ENCODE measurements at places on chromosomes 4 and X.

DNA sequence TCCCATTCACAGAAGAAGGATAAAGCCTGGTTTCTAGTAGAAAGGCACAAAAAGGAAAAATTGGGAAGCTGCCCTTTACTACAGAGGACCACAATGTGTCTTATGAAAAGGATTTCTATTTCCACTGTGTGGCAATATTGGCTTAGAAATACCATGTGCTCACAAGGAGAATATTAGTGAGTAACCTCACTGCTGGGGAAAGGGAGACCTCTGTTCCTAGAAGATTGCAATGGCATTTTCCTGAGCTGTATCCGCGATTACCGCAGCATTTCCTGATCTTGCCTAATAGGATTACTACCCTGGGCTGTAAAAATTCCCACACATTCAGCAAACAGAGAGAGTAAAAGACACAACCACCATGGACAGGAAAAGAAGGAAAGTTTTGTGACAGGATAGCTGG, 308.8 kb upstream of the TECRL start:
- no peak for DNase-seq

GRCh38 chr4:125833-126232, 1.5 kb downstream of the ZNF718 start:
- DNase-seq = no peak

GRCh38 chr4:186839122-186840037, 115.7 kb upstream of the FAT1 start:
- DNase-seq = no peak

DNA sequence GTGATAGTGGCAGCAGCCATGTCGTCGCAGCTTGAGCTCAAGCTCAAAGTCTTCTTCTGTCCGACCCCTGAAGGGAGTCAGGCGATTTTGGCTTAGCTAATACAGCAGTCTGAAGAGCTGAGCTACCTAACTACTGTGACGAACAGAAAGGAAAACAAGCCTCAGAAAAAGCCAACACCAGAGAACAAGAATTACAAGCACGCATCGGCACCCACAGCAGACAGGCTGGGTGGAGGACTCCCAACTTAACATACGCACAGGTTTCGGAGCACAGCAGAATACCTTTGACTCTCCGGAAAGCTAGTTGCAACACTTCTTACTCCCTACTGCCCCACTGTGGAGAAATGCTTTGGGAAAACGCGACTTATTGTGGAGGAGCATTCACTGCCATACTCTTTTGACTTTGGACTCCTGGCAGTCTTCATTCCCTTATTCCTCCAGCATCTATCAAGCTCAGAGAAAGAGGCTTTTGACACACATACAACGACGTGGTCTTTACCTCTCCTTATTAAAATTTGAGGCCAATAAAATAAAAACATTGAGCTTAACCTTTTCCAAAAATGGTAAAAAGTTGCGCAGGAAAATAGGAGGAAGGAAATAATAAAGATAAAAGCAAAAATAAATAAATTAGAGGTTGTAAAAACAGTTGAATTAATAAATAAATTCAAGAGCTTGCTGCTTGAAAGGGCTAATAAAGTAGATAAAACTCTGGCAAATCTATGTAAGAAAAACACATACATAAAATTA, 41.3 kb upstream of the GPC3 start:
- peak; percentile 19 for DNase-seq

DNA sequence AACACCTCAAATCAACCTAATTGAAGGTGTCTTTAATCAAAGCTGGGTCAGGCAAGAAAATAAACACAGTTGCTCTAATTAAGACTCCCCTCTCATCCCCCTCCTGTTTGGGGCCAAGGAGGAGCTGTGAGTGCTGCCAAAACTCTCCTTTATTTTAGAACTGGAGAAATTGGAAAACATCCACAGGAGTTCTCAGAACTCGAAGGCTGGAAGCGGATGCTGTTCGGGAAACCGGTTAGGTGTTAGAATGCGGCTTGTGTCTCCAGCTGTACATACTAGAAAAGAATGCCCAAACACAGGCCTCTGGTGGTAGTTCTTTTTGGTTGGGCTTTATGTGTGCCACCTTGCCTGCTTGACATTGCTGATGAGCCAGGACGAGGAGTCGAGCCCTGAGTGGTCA, 118.2 kb downstream of the GPR143 start:
- no peak for DNase-seq

- DNase-seq = no peak
These were observed 526.7 kb upstream of the FRG1 start for GRCh38 chr4:189414021-189414420.

- no peak for DNase-seq
These were observed 481.3 kb downstream of the NAF1 start for GRCh38 chr4:162685410-162685809.

DNA sequence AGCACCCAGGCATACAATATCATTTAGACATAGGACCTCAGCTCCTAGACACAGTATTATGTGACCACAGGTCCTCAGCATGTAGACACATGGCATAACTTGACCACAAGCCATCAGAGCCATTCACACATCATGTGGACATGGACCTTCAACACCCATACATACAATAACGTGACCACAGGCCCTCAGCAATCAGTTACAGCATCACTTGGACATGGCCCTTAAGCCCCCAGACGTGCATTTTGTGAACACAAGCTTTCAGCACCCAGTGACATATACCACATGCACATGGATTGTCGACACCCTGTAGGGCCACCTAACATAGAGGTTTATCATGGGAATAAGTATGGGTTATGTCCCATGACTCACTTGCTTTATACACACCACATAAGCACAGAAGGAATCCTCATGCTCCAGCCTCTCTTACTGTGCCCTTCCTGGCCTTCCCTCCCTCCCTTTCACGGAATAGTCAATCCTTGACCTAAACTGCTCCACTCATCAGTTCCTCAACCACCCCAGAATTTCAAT, 1.9 kb downstream of the TSPYL2 start:
- DNase-seq = no peak

DNA sequence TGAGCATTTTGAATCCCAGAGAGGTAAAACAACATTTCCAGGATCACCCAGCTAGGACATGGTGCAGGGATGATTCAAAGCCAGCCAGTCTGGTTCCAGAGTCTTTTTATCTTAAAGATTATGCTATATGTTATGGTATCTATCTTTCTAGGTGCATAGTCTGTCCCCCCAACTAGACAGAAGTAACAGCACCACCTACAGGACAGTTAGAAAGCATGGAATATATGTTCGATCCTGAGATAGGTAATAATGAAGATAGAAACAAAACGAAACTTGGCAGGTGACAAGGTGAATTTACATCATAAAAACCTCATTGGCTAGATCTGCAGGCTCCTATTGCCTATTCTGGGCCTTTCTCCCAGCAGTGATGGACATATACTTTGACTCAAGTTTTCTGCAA, 723.2 kb downstream of the SMARCA1 start:
- no peak for DNase-seq

DNA sequence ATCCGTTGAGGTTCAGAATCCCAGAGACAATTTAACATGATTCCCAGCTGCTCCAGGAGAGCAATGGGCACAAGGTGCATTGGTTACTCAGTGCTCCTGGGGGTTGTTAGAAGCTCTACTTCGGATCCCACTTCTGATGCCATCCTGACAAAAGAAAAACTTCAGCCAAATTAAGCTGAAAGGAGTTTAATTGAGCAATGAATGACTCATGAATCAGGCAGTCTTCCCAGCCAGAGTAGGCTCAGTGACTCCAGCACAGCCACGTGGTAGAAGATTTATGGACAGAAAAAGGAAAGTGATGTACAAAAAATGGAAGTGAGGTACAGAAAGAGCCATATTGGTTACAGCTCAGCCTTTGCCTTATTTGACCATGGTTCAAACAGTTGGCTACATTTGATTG, 95.7 kb downstream of the PWWP3B start:
- no peak for DNase-seq

- no peak for DNase-seq
These were observed 20.4 kb downstream of the APOOL start for GRCh38 chrX:85024044-85024443.

DNA sequence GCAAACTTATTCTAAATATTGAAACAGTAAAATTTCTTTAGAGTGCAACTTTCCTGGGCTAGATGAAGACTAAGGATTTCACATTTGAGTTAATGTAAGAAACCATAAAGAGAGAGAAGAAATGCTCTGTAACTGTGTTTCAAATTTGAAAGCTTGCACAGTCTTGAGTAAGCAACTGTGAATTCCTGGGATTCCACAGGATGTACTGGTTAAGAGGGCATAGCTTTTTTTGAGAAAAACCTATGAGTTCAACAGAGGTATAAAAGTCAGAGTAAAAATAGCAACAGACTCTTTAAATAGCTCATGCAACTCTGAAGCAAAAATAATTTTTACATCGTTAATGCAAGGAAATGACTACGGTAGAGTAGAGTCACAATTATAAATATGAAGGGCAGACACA, 25.5 kb downstream of the ZNF330 start:
- DNase-seq = peak; percentile 64

DNA sequence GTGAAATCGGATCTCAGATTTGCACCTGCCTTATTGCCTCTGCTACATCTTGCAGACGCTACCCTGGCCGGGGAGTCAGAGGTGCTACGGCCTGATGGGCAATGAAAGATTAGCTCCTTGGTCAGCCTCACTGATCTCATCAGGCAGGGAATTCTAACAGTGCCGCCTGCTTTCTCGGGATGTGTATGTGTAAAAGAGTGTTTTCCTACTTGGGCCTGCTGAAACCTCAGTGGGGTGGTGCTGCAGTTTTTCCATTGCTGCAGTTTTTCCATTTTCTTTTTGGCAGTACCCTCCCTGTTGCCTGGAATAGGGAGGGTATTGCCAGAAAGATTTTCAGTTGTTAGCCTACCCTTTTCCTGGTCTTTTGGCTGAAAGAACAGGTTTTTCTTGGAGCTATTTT, 117.5 kb downstream of the CDKL5 start:
- DNase-seq = no peak

DNA sequence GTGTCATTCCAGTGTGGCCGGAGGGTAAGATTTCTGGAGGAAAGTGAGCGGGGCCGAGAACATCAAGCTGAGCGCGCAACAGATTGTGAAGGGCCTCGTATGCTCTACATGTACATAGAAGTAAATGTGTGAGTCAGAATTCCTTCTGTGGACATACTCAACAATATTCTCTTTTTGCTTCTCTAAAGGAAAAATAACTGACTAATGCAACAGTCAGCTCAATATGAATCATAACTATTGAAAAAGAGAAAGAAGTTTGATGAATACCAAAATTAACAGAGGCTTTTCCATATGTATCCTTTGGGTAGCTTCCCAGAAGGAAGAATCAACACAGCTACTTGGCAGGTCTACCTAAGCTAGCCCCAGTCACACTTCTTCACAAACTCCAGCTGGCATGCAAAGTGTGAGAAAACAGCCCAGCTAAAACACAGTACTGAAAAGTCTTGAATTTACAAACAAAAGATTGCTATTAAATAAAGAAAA, 87.5 kb upstream of the ZFP42 start:
- DNase-seq = peak; percentile 86

DNA sequence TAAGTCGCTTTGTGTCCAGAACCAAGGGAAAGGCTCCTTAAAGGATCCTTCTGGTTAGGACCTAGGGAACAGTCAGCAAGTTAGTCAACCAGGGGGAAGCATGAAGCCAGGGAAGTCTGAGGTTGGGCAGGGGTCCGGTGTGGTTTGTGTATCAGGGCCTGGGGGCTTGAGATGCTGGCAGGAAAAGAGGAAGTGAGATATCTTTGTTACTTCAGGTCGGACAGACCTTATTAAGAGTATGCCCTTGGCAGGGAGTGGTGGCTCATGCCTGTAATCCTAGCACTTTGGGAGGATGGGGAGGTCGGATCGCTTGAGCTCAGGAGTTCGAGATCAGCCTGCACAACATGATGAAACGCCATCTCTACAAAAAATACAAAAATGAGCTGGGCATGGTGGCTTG, 52.3 kb upstream of the TRPC5OS start:
- DNase-seq = no peak

- DNase-seq = no peak
These were observed 38.8 kb downstream of the SEPTIN6 start for GRCh38 chrX:119654112-119654531.

GRCh38 chr4:153519687-153520086, 53.5 kb downstream of the TMEM131L start:
- no peak for DNase-seq

- no peak for DNase-seq
These were observed 142.9 kb downstream of the TMEM164 start for GRCh38 chrX:110145854-110146253.

DNA sequence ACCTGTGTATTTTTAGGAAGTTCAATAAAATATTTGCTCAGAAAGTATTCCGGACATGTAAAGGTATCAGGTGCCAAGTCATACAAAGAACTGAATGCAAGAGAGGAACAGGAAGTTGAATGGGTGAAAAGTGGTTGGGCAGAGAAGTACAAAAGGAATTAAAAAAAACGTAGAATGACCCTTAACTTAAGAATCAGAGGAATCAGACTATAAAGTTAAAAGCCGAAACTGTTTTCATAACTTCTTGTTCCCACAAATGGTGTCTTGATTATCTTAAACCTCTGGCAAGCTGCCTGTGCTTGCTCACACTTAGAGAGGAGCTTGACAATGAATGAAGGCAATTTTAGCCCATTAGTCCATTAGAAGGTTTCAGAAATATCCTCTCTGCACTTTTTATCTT, 81.6 kb upstream of the HHIP start:
- no peak for DNase-seq

Data from fibroblast of skin of left biceps (primary cell).